Activated T-cell treated with anti-CD3 and anti-CD28 coated beads, Interleukin-2, amount 50 U/mL, for 72 hours (primary cell): ENCODE measurements at places on chromosomes 2 and 18. TPM values are rescaled to one million over a fixed set of nuclear protein-coding genes. Genes with fewer than 3 reads are reported as not detected.

GRCh38 chr2:62197011-62197924 lies 1.4 kb downstream of the B3GNT2 start:
- DNase-seq: peak; percentile 57

DNA sequence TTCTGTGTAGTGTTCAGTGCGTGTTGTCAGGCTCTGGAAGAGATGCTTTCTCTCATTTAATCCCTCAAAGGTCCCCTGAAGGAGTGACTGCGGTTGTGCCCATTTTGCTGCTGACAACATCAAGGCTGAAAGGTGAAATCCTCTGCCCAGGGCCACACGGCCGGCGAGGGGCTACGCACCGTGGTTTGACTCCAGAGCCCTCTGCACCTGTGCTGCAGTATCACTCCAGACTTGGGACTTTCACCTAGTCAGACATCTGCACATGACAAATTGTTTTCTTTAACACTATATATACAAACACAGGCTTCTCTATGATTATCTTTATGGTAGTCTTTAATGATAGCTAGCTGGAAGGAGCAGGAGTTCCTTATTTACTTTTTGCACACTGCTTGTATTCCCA lies 90.2 kb downstream of the ARMC9 start:
- no peak for DNase-seq

GRCh38 chr2:47076586-47077441 lies 78.3 kb downstream of the STPG4 start:
- DNase-seq: no peak

Gene DYNAP
- total RNA-seq: not detected

Gene CIB4
- total RNA-seq: not detected
